Thoracic aorta (tissue), 2 donors: ENCODE measurements at places on chromosomes 16 and 17. TPM values are rescaled to one million over a fixed set of nuclear protein-coding genes. Genes with fewer than 3 reads are reported as not detected.
A peak's percentile ranks its signal among the peaks of the same experiment; 100 is the strongest.

GRCh38 chr17:80426671-80427326, 11.8 kb downstream of the ENDOV start:
- DNase-seq = no peak

GRCh38 chr17:74042744-74043486, 160.6 kb upstream of the RPL38 start:
- DNase-seq = peak; percentile 52

GRCh38 chr17:81927152-81927652, 333 bp downstream of the MAFG start:
- DNase-seq = no peak

GRCh38 chr17:77393274-77393600, 252.5 kb downstream of the SEC14L1 start:
- DNase-seq = no peak

Gene PRDM7
- not detected for total RNA-seq

Gene PYY
- total RNA-seq = not detected

Gene E2F4
- 96.4 TPM for total RNA-seq

Gene ODAD4
- 2.2 TPM for total RNA-seq
